Calu3 (cell line): ENCODE measurements at places on chromosomes 7 and 10. TPM values are rescaled to one million over a fixed set of nuclear protein-coding genes. Genes with fewer than 3 reads are reported as not detected.

- DNase-seq = no peak
Observed at GRCh38 chr7:15557686-15558085, 4.1 kb downstream of the AGMO start.

GRCh38 chr7:36440880-36441279 lies 51.2 kb downstream of the ANLN start:
- no peak for DNase-seq

GRCh38 chr7:42763137-42763551 lies 148.7 kb downstream of the C7orf25 start:
- DNase-seq = no peak

DNA sequence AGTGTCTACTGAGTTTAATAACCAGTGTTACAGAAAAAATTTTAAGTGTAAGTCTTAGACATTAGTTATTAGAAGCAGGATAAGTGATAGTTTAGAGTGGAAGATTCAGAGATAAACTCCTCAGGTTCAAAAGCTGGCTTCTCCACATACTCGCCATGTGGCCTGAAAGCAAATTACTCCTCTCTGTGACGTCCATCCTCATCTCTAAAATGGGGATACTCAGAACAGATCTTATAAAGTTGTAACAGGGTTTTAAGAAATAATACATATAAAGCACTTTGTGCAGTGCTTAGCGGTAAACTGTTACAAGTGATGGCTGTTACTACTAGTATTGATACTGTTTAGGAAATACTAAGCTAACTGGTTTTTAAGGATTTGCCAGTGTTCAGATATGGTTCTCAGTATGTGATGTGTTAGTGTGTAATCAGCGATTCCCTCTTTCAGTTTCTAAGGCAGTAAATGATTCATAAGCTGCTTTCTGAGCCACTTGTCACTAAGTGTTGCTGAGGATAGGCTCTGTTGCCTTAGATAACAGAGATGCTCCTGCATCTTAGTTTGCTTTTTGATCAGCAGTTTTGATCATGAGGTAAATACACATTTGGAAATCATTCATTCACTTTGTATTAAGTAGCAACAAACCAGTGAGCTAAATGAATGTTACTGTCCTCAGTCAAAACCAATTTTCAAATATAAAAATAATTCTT lies 58.7 kb downstream of the CYP51A1 start:
- no peak for DNase-seq

GRCh38 chr7:45430397-45430796 lies 143.8 kb upstream of the ADCY1 start:
- no peak for DNase-seq

- DNase-seq = no peak
Observed at GRCh38 chr10:129659508-129660268, 192.6 kb downstream of the MGMT start.

- no peak for DNase-seq
Observed at GRCh38 chr10:12337453-12338372, 11.6 kb upstream of the CAMK1D start.

DNA sequence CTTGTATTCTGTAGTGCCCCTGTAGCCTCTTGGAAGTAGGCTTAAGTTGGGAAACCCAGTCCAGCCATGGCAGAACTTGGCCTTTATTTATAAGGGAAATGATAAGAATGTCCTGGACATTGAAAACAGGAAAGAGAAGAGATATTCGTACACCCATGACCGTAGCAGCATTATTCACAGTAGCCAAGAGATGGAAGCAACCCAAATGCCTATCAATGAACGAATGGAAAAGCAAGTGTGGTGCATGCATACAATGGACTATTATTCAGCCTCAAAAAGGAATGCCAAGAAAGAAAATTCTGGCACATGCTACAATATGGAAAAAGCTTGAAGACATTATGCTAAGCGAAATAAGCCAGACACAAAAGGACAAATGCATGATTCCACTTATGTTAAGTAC lies 315.3 kb downstream of the CXCL12 start:
- DNase-seq = no peak

- no peak for DNase-seq
Observed at GRCh38 chr10:6146013-6146785, 56.5 kb upstream of the PFKFB3 start.

DNA sequence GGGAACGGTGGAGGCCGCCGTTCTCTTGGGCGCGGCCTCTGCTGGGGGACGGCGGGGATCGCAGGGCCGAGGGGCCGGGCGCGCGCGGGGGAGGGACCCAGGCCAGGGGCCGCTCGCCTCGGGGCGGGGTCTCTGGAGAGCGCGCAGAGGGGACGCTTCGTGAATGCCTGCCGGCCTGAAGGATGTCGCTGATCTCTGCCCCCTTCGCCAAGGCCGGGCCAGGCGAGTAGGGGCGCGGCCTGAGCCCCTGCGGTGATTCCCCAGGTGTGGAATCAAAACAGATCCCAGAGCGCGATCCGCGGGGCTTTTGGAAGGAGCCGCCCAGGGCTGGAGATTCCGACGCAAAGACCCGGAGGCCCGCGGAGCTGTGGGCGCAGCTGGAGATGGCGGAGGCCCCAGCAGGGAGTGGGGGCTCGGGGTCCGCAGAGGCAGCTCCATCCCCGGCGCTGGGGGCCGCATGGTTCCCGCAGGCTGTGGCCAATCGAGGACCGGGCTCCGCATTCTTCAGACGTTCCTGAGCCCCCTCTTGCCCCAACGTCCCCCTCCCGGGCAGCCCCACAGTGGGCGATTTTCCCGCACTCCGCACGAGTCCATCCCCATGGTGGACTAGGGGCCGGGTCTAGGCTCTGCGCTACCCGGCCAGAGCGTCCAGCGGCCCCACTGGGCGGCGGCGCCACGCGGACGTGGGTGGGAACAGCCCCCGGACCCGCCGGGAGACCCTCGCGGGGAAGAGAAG lies 166.0 kb downstream of the ACTR3B start:
- no peak for DNase-seq

GRCh38 chr7:157990881-157991250 lies 596.8 kb downstream of the PTPRN2 start:
- DNase-seq = no peak

- DNase-seq = no peak
Observed at GRCh38 chr10:75733135-75733890, 301.9 kb downstream of the LRMDA start.

The GARS1 gene
- total RNA-seq = 244 and 283 TPM in 2 replicates

The MKX gene
- 1.5 and 2.3 TPM in 2 replicates for total RNA-seq

The SPDYE9 gene
- not detected in 2 replicates for total RNA-seq

The TUBAL3 gene
- total RNA-seq = not detected in 2 replicates

The KDM7A gene
- 2.7 and 4.9 TPM in 2 replicates for total RNA-seq

The CLDN3 gene
- total RNA-seq = 122 and 135 TPM in 2 replicates
